ENCODE measurements at places on chromosomes 12 and 14.
A peak's percentile ranks its signal among the peaks of the same experiment; 100 is the strongest.

DNA sequence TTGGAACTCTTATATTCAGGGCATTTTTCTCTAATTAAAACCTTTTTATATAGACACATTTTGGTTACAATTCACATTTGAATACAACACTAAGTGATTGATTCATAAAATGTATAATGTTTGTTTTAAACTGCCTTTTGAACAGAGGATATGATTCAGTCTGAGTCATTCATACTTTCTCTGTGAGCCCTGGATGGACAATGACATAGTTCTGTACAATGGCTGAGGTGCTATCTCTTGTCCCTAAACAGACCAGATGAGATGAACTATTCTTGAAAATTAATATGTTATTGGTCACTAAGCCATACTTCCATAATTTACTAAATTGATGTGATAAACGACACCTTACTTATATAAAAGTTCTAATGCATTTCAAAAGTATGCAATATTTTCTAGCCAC is 199.7 kb upstream of the ATXN7L3B start:
- no peak for DNase-seq

GRCh38 chr12:128069359-128069997 is 197.5 kb upstream of the TMEM132C start:
- DNase-seq: no peak

DNA sequence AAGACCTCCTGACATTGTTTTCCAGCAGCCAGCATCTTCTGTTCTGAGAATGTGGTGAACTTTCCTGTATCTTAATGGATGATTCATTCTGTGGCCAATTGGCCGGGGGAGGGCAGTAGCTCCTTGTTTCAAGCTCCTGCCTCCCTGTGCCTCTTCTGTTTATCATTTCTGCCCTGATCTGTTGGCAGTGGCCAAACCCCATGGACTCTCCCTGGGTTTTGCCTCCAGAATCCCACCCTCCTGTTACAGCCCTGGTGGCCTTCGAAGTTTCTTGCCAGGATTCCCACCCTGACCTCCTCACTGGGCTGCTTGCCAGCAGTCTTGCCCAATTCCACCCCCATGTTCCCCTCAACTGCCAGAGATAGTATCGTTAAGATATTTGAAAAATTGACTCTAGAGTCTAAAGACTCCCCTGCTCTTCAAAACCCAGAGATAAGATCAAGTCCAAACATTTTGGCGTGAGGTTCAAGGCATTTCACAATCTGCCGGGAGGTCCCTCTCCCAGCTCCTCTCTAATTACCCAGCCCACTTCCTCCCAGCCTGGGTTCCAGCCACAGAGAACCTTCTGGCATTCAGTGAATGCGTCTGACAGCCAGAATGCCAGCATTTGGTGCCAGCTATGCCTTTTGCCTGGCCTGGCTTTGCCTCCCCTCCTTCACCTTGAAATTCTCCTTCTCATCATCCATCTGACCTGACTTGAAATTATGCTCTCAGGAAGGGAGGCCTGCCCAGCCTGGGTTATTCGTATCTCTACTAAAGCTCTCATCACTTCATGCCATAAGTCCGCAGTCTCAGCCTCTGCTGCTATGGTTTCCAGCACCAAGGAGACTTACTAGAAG is 37.7 kb upstream of the TXNRD1 start:
- DNase-seq: no peak

DNA sequence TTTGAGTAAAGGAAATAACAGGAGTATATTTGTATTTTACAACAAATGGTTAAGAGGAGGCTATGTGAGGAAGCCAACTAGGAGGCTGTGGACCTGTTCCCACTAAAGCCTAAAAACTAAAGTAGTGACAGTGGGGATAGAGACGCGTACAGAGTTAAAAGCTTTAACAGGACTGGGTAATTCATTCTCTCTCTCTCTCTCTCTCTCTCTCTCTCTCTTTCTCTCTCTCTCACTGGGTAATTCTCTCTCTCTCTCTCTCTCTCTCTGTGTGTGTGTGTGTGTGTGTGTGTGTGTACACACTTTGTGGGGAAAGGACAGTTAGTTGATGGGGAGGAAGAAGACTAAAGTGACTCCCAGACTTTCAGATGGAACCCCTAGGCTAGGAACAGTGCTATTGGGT is 16.3 kb downstream of the ERC1 start:
- no peak for DNase-seq

DNA sequence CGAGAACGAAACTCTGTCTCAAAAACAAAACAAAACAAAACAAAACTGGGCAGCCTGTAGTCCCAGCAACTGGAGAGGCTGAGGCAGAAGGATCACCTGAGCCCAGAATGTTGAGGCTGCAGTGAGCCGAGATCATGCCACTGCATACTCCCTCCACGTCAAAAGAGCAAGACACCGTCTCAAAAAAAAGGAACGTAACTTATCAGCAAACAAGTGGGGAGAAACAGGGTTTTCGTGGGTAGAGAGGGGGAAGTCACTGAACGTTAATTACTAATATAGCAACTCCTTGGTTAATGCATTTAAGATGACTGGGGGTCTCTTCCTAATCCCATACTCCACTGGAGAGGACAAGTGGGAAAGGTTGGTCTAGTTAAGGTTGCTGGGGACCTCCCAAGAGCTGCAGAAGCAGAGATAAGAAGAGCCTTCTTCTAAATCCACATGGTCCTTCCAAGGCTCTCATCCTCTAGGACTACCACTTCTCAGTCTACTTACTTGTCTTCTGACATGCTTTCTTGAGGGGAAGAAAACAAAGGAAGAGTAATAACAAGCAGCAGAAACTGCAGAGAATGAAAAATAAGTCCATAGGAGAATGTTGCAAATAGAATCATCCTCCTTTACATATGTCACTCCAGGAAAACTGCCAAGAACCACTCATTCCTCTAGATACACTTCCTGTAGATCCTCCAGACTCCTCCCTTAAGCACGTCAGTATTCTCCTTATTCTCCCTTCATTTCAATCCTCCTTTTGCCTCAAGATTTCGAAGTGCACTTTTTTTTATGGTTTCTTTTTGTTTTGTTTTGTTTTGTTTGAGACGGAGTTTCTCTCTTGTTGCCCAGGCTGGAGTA is 5.8 kb downstream of the NUMB start:
- no peak for DNase-seq

GRCh38 chr14:58245562-58245961 is 919 bp downstream of the PSMA3 start:
- DNase-seq: no peak

GRCh38 chr12:122860040-122860853 is 25.0 kb downstream of the HIP1R start:
- peak; percentile 83 for DNase-seq

GRCh38 chr14:38207377-38207735 is 348 bp upstream of the SSTR1 start:
- DNase-seq: no peak

GRCh38 chr12:100795174-100795799 is 711 bp downstream of the ANO4 start:
- no peak for DNase-seq

DNA sequence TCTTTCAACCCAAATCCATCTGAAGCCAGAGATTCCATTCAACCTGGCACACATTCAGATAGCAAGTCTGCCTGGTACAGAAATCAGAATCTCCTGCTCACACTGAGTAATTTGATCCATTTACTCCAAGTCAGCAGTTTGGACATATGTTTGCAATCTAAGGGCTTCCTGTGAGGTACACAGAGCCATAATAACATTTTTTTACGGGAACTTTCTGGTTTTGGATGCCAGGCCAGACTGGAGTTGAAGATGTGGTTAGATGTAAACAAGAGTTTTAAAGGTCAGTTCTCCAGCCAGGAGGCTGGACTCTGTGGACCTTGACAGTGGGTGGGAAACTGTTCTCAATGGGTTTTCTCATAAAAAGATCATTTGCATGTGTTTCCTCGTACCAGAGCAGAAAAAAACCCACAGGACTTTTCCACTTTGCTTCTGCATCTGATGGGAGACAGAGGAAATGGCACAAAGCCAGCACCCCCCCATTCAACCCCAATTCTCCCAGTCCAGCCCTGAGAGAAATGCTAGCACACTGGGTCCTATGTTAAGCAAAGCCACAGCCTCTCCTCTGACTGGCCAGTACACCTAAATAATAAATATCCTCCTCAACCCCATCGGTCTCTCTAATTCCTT is 17.7 kb upstream of the TSPAN11 start:
- DNase-seq: no peak

DNA sequence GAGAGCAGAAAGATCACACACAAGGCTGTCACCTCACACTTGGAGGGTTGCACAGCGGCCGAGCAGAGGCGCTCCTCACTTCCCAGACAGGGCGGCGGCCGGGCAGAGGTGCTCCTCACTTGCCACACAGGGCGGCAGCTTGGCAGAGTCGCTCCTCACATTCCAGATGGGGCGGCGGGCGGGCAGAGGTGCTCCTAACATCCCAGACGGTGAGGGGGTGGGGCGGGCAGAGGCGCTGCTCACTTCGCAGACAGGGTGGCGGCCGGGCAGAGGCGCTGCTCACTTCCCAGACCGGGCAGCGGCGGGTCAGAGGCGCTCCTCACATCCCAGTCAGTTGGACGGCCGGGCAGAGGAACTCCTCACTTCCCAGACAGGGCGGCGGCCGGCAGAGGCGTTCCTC is 9.1 kb downstream of the TMBIM4 start:
- DNase-seq: no peak

DNA sequence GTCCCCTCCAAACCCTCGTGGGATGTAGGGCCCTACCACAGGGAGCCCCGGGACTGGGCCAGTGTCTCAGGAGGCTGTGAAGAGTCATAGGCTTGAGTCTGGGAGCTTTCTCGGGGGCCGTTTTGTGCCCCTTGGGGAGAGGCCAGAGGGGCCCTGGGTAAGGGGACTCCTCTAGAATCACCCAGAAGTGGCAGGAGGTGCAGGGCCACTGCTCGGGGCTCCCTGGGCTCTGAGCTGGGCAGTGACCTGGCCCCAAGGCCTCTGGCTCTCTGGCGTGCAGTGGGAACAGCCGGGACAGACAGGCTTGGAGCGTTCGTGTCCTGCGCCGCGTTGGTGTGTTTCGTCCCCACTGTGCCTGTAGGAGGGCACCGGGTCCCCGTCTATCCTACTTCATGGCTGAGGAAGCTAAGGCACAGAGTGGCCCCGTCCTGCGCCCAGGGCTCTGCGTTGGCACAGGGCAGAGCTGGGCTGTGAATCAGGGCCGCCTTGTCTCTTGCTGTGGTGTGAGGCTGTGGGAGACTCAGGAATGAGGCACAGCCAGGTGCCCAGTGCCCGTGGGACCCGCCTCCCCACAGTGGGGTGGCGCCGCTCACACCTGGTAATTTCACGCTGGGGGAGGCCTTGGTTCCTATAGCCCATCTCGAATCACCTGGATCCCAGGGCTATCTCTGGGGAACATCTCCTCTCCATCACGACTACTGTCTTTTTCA is 23.8 kb upstream of the KIF26A start:
- no peak for DNase-seq

- DNase-seq: no peak
Measured at GRCh38 chr12:58540480-58541299, 379.6 kb downstream of the LRIG3 start.

DNA sequence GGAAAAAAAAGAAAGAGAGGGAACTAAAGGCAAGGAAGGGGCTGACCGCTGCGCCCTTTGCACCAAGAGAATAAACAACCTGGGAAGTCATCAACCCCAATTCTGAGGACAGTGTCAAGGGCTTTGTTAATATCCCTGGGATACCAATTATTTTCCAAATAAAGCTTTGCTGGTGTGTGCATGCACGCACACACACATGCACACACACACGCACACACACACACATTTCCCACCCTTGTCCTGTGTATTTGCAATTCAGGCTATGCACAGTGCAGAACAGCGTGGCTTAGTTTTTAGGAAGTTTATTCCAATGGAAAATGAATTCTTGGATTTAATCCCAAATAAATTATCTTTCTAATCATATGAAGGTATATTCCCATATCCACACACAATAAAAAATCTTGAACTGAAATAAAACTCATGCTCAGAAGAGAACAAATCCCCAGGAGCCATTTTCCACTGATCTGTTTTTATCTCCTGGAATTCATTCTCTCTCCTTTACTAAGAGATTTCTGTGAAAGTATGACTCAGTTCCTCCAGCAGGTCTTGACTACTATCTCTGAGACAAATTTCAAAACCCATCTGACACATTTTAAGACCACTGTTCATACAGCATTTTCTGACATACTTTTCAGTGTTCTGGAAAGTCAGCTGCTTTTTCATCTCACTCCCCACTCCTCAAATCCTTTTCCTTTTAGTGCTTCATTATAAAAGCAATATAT is 334.4 kb upstream of the ATP2B1 start:
- DNase-seq: no peak

- DNase-seq: no peak
Measured at GRCh38 chr14:23055621-23056144, 1.6 kb downstream of the CDH24 start.

- no peak for DNase-seq
Measured at GRCh38 chr12:80217011-80217535, 117.7 kb downstream of the OTOGL start.

DNA sequence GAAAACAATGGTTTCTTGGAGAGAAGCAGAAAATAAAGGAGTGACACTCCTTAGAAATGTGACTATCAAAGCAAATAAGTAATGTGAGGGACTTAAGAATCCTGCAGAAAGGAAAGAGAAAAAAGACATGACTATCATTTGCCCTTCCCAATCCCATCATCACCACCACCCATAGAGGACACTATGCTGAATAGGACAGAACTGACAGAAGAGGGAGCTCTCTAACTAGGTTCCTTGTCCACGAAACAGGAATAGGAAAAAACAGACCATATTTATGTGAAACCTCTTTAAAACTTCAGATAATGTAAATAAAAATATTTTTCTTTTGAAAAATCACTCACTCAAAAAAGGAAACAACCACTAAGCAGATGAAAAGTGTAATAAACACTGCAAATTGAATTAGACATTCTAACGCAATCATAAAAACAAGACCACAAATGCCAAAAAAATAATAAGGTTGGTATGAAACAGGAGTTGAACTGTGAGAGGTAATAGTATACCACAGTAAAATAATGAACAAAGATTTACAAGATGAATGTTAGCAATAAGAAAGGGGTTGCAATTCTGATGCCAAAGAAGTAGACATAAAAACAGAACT is 24.1 kb downstream of the KLRD1 start:
- peak; percentile 52 for DNase-seq

DNA sequence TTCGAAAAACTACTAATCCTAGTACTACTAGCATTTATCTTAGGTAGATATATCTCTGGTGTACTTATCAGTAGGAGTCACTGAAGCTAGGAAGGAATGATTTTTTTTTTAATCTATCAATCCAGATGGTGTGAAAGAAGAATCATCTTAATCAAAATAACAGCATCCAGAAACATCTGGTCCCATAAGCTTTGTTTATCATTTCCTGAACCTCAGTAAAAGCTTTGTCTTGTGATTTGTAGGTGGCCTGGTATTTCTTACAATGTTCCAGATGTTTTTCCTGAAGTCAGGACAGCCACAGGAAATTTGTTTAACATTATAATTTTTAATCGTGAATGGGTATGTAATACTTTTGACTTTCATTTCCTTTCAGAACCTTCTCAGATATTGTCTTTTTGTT is 28.0 kb upstream of the LUM start:
- DNase-seq: no peak

DNA sequence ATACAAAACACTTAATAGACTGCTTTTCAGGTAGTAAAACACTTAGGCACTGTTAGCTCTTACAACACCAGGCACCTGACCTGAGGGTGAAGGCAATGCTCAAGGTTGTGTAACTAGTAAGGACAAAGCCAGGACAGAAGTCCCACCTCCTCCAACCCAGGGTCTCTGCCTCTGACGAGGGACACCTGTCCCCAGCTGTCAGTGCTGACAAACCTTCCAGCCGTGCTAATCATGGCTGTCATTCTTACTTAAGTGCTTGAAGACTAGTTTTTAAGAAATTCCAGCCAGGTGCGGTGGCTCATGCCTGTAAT is 62.5 kb upstream of the MAX start:
- no peak for DNase-seq

GRCh38 chr12:125329239-125330102 is 264.2 kb downstream of the AACS start:
- no peak for DNase-seq
